Cortex of kidney (tissue), 1 donor: ENCODE measurements at places on chromosomes 13 and 19.

DNA sequence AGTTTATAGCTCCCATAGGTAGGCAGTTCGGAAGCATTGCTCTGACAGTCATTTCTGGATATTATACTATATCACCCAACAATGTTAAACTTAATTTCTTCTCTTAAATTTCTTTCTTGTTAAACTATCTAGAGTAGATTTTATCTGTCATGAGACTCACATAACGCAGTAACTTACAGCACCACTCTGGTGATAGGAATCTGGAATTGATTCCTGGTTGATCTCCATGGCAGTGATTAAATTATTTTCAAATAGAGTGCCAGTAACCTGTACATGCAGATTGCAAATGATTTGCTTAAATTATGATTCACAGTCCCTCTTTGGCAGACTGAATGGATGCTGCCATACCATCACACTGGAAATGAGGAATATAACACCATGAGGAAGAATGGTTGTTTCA is 722.1 kb downstream of the DACH1 start:
- DNase-seq, result no peak

- DNase-seq, result no peak
These were observed 46.0 kb downstream of the RGCC start for GRCh38 chr13:41503356-41503755.

- no peak for DNase-seq
These were observed 208.3 kb downstream of the OXGR1 start for GRCh38 chr13:96785986-96786385.

DNA sequence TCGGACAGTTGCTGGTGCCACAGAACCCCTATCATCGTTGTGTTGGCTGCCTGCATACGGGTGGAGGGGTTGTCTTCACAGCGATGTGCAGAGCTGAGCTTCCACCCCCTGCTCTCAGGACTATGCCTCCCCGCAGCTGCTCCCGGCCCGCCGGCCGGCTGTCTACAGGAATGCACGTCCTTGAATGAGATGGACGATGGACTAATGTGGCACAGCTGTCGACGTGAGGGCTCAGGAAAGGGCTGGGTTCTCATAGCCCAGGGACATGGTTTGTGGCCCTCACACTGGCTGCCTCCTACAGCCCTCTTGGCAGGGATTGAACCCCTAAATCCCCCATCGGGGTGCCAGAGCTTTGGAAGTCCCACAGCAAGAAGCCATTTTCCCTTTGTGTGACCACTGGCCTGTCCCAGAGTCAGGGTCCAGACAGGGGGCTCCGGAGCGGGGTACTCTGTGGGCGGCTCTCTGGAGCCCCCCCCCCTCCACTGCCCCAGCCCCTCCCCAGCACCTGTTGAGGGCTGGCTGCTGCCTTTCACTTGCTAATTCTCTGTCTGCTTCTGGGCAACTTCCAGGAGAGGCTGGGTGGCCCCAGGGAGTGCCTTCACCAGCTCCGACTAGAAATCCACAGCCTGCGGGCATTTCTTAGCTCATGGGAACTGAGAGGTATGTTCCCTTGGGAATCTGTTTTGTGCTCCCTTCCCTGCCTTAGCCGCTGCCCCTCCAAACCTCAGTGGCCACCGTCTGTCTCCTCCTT is 40.2 kb downstream of the TSSK6 start:
- DNase-seq, result no peak

GRCh38 chr19:7742575-7742974 is 4.8 kb downstream of the CD209 start:
- no peak for DNase-seq

DNA sequence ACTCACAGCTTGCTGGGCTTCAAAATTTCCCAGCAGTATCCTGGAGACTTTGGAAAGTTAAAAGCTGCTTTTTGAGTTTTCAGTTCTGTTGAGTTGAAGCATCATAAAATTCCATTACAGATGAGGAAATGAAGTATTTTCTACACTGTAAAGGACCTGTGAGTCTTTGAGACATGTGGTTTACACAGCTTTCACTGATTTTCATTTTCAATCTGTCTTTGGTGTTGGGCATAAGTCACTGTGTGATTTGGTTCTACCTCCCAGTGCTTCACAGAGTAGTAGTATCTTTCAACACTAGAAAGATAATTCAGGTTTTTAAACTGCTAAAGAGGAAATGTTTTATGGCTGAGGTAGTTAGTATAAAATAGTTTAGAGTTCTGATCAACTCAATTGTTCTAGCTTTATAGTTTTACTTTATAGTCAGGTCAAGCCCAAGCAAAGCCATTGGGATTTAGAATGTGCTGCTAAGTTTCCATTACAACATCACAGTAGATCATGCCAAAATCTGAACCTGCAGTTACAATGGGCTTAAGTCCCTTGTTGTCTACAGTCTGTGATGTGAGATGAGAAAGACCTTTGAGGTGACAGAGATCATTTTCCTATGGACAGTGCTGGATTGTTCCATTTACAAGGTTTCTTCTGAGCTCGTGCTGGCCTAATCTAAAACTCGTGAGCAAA is 161.6 kb downstream of the FLT1 start:
- DNase-seq, result no peak

- no peak for DNase-seq
These were observed 26.5 kb upstream of the SPRY2 start for GRCh38 chr13:80367473-80367872.

- DNase-seq, result no peak
These were observed 4.8 kb downstream of the F2RL3 start for GRCh38 chr19:16893686-16893989.

DNA sequence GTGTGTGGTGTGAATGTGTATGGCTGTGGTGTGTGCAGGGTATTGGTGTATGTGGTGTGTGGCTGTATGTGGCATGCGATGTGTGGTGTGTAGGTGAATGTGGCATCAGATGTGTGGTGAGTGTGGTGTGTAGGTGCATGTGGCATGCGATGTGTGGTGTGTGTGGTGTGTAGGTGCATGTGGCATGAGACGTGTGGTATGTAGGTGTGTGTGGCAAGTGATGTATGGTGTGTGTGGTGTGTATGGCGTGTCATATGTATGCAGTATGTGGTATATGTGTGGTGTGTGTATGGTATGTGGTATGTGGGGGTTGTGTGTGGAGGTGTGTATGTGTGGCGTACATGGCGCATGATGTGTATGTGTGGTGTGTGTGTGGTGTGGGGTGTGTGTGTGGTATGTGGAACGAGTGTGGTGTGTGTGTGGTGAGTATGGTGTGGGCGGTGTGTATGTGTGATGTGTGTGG is 63.4 kb downstream of the PEPD start:
- no peak for DNase-seq

DNA sequence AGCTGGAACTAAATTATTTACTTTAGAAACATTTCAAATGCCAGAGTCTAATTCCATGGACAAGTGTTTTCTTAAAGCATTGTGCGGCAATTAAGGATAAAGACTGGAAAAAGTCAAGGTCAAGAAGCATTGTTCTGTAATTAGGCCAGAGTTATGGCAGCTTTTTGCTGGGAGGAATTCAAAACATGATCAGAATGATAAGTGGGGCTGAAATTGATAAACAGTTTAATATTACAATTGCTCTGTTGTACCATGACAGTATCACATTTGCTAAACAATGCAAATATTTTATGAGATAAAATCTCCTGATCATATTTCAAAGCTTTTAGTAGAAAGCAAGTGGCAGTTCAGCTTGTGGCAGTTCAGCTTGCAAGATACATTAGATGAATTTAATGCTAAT is 513.7 kb downstream of the GPC6 start:
- DNase-seq, result no peak

DNA sequence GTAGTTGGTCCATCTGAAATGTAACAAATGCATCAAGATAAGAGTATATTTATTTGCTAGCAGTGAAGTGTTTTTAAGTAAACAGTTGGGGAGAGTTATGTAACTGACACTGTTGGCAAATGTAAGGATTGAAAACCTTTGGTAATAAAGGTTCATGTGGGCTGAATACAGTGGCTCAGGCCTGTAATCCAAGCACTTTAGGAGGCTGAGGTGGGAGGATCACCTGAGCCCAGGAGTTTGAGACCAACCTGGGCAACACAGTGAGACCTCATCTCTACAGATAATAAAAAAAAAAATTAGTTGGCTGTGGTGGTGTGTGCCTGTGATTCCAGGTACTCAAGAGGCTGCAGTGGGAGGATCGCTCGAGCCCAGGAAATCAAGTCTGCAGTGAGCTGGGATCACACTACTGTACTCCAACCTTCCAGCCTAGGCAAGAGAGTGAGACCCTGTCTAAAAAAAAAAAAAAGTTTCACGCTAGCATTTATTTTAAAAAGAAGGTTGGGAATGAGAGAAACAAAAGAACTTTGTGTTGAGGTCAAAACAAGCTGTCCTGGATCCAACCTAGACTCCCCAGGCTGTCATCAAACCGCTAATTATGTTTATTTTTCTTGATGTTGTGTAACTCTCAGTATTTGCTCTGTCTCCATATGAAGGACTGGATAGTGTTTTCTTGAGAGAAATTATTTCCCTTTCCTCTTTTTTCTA is 20.7 kb downstream of the SETDB2 start:
- no peak for DNase-seq

- DNase-seq, result no peak
These were observed 274.2 kb downstream of the TEX29 start for GRCh38 chr13:111594606-111595005.

DNA sequence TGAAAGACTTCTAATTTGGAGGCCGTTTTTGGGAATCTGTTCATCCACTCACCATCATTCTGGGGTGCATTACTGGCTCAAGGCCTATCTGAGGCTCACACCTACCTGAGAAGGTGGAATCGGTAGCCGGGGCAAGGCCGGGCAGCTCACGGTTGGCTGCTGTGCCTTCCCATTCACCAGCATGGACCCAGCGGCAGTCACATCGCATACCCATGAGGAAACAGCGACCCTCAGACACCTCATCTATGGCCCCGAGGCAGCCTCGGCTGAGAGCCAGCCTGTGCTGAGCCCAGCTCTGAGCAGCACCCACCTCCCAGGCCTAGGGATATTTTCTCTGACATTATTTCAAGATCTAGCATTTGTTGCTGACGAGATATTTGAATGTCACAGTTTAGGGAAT is 130.5 kb downstream of the ATP11A start:
- DNase-seq, result no peak

GRCh38 chr13:38421590-38422560 is 72.2 kb downstream of the UFM1 start:
- DNase-seq, result no peak

- DNase-seq, result no peak
These were observed 70.4 kb upstream of the MRI1 start for GRCh38 chr19:13693889-13694288.

- DNase-seq, result no peak
These were observed 7.3 kb downstream of the SGTA start for GRCh38 chr19:2775556-2776430.

DNA sequence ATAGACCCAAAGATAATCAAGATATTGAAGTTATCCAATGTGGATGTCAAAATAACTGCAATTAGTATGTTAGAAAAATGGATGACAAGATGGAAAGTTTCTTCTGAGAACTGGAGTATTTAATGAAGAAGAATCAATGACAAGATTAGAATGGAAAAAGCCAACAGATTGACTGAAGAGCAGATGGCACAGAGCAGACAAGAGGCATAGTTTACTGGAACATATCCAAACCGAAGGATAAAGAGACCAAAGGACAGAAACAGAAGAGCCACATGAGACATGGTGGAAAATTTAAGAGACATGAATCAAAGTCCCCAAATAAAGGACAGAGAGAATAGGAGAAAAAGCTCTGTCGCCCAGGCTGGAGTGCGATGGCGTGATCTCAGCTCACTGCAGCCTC is 89.6 kb upstream of the RXFP2 start:
- DNase-seq, result no peak

- DNase-seq, result no peak
These were observed 94.7 kb downstream of the MIPEP start for GRCh38 chr13:23794267-23795161.

DNA sequence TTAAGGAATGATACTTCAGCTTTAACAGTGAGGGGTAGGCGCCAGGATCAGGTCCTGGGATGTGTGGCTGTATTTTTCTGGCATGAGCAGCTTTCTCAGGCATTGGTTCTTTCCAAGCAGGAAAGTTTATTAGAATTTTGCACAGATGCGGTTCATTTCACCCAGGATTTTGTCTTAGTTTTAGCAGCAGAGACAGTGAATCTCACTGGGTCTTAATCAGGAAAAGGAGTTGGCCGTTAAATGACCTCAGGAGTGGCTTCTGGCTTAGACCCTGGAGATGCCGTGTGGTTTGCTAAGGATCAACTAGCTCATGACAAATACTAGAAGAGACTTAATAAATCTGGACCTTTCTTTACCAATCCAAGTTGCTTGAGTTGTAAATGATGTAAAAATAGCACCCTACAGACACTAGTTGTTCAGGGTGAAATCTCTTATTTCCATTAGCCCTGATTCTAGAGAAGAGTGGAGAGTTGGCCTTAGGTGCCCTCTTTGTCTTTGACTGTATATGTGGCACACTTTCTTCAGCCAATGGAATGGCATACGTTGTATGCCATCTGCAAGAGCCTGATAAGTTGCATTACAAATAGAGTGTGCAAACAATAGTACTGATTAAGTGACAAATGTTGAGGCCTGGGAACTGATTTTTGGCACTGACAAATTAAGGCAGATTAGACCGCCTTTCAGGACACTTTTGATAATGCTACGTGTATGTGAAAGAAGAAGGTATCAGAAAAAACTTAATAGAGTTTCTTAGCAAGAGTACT is 34.0 kb downstream of the LRCH1 start:
- DNase-seq, result no peak

DNA sequence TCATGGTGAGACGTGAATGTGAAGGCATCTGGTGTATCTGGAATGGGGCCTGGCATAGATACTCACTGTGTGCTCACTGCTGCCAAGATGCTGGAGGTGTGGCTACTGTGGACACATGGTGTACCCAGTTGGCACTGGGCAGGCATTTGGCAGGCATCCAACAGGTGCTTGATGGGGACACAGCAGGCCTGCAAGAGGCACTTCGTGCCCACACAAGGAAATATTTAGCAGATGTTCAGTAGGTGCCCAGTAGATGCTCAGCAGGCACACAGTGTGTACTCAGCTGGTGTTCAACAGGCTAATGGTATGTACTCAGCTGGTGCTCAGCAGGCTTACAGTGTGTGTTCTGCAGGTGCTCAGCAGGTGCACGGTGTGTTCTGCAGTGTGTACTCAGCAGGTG is 14.2 kb downstream of the CRTC1 start:
- DNase-seq, result no peak

GRCh38 chr19:10305139-10305806 is 4.3 kb downstream of the ZGLP1 start:
- no peak for DNase-seq

DNA sequence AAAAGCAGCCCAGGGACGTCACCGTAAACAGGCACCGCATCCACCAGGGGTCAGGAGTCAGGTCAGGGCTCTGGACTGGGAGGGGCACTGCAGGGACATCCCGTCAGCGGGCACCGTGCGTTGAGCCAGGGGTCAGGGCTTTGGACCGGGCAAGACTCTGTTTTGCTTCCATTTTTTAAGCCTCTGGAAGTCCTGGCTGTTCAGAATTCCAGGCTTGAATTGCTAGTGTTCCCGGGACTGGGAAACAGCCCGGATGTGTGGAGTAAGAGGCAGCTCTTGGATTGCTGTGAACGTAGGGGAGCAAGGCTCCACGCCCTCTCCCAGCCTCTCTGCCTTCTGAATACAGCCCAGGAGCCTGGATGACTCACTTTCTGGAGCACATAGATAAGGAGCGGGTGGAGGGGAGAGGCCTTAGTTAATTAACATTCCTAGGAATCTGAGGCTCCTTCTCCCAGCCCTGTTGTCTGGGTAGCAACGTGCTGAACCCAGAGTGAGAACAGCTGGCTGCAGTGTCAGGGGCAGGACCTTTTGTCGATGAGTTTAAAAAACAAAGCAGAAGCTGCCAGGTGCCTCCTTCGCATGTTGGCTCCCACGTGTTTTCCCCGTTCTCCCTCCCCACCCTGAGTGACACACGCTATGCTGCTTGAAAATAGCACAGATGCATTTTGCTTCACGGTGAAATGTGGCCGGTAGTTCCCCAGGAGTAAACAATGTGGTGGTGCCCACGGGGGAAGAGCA is 21.9 kb downstream of the ATP11A start:
- no peak for DNase-seq

- DNase-seq, result no peak
These were observed 12.1 kb upstream of the LTBP4 start for GRCh38 chr19:40588926-40589569.
